ENCODE measurements at places on chromosomes 6 and 20. TPM values are rescaled to one million over a fixed set of nuclear protein-coding genes. Genes with fewer than 3 reads are reported as not detected.

Gene HMGCLL1
- polyA plus RNA-seq = 3.7 TPM

Gene SLC17A5
- 20.0 TPM for polyA plus RNA-seq

Gene HSPA1L
- polyA plus RNA-seq = 4.3 TPM

Gene OR2H2
- 0.07 TPM for polyA plus RNA-seq

Gene RREB1
- polyA plus RNA-seq = 19.3 TPM

DNA sequence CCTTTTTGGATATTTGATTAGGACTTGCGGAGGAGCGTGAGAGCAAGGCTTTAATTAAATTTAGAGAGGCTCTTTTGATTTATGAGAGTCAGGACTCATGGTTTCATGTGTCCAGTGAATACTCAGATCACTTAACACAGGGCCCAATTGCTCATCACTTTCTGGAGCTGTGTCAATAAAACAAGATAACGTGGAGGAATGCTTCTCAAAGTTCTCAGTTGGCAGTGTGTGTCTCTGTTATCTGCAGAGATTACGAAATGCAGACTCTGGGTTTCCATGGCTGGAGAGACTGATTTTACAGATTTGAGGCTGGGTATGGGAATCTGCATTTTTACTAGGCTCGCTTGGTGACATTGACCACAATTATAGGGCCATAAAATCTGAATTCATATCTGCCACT, 335.8 kb upstream of the FLRT3 start:
- DNase-seq = no peak

GRCh38 chr20:58130156-58130555, 98.3 kb downstream of the ANKRD60 start:
- no peak for DNase-seq

GRCh38 chr6:759729-760128, 66.8 kb upstream of the EXOC2 start:
- no peak for DNase-seq

DNA sequence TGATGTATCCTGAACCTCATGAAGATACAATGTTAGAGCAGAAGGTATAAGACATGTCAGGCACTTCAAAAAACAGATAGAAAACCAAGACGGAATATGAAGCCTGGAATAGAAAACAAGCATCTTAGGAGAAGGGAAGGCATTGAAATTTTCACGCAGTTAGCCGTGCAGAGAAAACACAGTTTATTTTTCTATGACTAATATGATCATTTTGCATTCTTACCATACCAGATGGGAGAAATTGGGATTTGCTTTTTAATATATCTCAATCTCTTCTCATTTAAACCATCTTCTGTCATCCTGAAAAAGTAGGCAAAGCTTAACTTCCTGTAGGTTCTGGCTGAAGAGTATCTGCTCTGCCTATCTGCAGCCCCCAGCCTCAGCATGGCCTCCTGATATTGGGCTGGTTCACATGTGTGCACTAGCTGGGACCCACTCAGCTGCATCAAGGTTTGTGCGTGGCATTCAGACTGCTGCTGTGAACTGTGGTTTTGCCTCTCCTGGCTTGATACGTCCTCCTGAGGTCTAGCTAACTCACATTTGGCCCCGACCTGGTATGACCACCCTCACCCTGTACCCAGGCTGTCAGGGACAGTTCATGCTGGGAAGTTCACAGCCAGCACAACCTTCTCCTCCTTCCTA, 392.5 kb upstream of the SASH1 start:
- no peak for DNase-seq

GRCh38 chr20:46253391-46253790, 54.9 kb downstream of the CDH22 start:
- DNase-seq = no peak

GRCh38 chr6:155791186-155791585, 335.5 kb upstream of the NOX3 start:
- DNase-seq = no peak

- no peak for DNase-seq
Measured at GRCh38 chr20:37204056-37204455, 24.7 kb upstream of the MROH8 start.

DNA sequence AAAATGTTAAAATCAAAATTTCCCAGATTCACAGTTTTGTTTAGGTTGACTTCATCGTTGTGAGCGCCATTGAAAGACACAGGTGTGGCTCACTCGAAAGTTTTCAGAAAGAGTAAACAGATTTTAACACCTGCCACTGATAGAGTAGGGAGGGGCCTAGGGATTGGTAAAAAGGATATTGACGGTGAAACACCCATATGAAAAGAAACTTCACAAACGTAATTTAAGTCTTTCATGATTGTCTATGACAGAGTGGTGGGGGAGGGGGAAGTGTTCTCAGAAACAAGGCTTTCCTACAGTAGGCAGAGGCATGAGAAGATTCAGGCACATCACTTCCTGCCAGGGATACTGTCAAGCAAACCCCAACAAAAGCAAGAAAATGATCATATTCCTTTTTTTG, 101.4 kb downstream of the PERP start:
- DNase-seq = no peak

DNA sequence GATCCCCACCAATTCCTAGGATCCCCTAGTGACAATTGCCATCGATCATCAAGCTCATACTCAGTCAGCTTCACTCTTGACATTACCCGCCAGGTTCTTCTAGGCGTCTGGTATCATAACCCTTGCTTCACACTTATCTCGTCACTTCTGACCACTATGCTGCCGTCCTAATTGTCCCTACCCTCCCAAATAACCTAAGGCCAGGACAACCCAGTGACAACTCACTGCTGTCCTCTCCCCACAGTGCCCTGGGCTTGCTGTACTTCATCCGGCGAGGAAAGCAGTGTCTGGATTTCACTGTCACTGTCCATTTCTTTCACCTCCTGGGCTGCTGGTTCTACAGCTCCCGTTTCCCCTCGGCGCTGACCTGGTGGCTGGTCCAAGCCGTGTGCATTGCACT, 3.7 kb downstream of the SYS1 start:
- no peak for DNase-seq

- DNase-seq = no peak
Measured at GRCh38 chr6:74720923-74721322, 484.9 kb downstream of the COL12A1 start.
